ENCODE measurements at places on chromosomes 4 and X.

- no peak for DNase-seq
These were observed 59.1 kb downstream of the PRPS1 start for GRCh38 chrX:107687445-107687844.

- DNase-seq = no peak
These were observed 1.3 kb upstream of the TIGD2 start for GRCh38 chr4:89109841-89110540.

- DNase-seq = no peak
These were observed 80.8 kb upstream of the BMPR1B start for GRCh38 chr4:94676970-94677369.

- DNase-seq = no peak
These were observed 614.4 kb downstream of the RPA4 start for GRCh38 chrX:97498093-97498492.

DNA sequence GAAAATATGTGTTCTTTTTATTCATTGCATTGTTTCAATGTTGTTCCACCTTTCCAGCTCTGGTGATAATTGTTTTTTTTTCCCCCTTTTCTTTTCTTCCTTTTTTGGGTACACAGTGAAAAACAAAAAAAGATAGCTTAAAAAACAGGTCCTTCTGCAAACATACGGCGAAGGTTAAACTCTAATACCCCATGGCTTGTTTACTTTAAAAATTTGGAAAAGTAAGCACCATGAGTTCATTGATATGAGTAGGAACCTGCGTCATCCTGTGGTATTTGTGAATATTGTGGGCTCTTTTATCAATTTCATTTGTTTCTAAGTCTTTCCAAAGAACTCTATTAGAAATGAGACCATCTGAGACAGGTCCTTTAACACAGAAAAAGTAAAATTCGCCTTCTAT, 123.5 kb downstream of the CHRNA9 start:
- no peak for DNase-seq

GRCh38 chr4:180698550-180699195, 1544.5 kb upstream of the TENM3 start:
- no peak for DNase-seq

- no peak for DNase-seq
These were observed 39.5 kb downstream of the WDR1 start for GRCh38 chr4:10077076-10077475.

DNA sequence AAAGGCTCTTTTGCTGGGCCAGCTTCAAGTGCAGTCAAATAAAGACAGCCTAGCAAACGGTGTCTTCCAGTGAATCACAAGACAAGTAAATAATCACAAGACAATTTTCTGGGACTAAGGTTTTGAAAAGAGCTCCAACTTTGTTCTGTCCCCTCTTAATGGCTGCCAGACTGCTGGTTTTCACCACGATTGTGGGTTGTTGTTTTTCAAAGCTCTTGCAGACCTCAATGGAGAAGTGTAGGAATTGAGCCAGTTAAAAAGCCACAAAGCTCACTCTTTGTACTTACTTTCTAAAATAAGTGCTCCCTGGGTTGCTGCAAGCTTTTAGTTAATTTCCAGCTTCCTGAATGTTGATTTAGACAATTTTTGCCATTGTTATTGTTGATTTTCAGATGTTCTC, 405.8 kb upstream of the HTR2C start:
- no peak for DNase-seq

GRCh38 chr4:143357161-143357845, 20.6 kb downstream of the GAB1 start:
- DNase-seq = no peak

- DNase-seq = no peak
These were observed 519 bp downstream of the FOXO4 start for GRCh38 chrX:71095981-71096759.

GRCh38 chrX:107465932-107466620, 16.6 kb downstream of the FRMPD3 start:
- DNase-seq = no peak

DNA sequence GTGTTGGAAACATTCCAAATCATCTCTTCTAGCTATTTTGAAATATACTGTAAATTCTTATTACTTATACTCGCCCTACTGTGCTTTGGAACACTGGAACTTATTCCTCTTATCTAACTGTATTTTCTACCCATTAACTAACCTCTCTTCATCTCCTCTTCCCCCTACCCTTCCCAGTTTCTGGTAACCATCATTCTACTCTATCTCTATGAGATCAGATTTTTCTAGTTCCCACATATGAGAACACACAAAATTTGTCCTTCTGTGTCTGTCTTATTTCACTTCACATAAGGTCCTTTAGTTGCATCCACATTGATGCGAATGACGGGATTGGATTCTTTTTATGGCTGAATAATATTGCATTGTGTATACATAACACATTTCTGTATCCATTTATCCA, 1003.8 kb upstream of the INTU start:
- DNase-seq = no peak

- no peak for DNase-seq
These were observed 70.1 kb upstream of the ENPP6 start for GRCh38 chr4:184287697-184288255.

GRCh38 chr4:8073206-8073863, 85.3 kb downstream of the ABLIM2 start:
- DNase-seq = no peak

DNA sequence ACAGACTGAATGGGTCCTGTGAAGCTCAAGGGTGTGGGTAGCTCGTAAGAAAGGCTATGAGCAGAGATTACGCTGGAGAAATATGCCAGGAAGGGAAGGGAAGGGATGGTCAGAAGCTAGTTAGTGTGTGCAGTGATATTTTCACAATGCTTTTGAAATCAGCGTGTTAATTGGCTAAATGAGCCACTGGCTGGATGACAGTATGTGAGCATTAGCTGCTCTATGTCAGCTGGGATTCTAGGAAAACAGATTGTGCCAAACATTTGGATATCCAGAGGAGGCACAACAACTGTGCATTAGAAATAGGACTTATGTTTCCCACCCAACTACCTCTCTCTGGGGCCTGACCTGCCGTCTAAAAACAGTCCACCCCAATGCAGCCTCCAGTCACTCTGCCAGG, 168.5 kb downstream of the DHRSX start:
- no peak for DNase-seq

GRCh38 chr4:77082886-77083608, 7.3 kb upstream of the CCNI start:
- no peak for DNase-seq

DNA sequence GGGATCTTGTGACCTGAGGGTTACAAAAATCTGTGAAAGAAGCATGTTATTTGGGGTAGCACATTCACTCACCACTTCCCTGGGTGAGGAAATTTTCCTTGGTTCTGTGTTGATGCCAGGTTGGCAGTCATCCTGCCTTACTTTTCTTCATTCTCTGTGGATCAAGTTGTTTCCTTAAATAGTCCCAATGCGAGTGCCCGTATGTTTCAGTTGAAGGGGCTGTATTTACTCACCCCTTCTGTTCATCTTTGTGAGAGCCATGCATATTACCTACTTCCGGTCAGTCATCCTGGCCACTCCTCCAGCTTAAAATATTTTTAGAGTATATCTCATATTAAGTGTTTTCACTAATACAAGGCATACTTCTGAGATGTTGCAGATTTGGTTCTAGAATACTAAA, 2.6 kb upstream of the UGT2B7 start:
- no peak for DNase-seq

DNA sequence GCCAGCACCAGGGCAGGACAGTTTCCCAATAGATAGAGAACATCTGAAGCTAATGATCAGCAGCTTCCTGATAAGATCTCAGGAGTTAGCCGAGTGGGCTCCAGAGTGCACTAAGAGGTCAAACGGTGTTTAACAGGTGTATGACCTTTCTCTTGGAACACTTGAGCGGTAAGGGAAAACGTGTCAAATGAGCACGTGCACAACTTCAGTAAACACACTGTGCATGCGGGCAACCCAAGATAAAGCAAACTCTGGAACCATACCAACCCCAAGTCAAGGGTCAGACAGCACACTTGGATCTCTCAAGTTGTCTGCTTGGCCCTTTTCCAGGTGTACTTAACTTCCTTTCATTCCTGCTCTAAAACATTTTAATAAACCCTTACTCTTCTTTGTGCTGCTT, 1941.5 kb upstream of the PCDH10 start:
- no peak for DNase-seq

GRCh38 chr4:74117024-74117534, 18.1 kb upstream of the CXCL2 start:
- no peak for DNase-seq

- DNase-seq = no peak
These were observed 48.1 kb downstream of the SRPX start for GRCh38 chrX:38172596-38172995.

GRCh38 chr4:113825272-113825671, 63.7 kb upstream of the CAMK2D start:
- no peak for DNase-seq

GRCh38 chr4:11427121-11427996, 1.3 kb downstream of the HS3ST1 start:
- no peak for DNase-seq

DNA sequence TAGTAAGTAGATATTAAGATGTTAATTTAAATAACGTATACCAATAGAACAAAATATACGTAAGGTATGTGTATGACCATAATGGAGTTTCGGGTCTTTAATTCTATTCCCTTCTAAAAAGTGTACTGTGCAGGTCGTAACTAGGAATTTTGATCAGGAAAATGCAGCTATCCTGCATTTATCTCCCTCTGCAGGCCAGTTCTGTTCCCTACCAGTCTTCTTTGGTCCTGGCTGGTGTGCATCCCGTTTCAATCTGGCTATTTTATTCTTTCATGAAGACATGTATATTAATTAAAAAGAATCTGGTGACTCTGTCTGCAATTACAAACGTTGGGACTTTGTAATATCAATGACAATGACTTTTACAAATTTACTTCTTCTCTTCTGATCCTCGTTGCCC, 534.1 kb upstream of the AADAT start:
- no peak for DNase-seq

DNA sequence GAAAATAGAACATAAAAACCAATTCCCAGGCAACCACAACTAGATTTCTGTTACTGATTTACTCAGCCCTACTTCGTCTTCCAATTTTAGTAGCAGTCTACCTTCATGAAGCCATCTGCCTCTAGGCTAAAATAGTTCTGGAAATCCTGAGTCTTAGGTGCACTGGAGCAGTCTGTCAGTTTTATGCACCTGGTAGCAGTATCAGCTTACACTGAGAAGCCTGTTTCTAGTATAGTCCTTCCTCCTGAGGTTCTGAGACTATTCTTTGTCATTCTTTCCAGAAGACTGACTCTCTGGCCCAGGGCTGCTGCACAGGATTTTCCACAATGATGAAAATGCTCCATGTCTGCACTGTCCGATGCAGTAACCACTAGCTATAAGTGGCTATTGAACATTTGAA, 16.9 kb upstream of the HPRT1 start:
- no peak for DNase-seq

- no peak for DNase-seq
These were observed 7.5 kb downstream of the IDS start for GRCh38 chrX:149497626-149498025.

DNA sequence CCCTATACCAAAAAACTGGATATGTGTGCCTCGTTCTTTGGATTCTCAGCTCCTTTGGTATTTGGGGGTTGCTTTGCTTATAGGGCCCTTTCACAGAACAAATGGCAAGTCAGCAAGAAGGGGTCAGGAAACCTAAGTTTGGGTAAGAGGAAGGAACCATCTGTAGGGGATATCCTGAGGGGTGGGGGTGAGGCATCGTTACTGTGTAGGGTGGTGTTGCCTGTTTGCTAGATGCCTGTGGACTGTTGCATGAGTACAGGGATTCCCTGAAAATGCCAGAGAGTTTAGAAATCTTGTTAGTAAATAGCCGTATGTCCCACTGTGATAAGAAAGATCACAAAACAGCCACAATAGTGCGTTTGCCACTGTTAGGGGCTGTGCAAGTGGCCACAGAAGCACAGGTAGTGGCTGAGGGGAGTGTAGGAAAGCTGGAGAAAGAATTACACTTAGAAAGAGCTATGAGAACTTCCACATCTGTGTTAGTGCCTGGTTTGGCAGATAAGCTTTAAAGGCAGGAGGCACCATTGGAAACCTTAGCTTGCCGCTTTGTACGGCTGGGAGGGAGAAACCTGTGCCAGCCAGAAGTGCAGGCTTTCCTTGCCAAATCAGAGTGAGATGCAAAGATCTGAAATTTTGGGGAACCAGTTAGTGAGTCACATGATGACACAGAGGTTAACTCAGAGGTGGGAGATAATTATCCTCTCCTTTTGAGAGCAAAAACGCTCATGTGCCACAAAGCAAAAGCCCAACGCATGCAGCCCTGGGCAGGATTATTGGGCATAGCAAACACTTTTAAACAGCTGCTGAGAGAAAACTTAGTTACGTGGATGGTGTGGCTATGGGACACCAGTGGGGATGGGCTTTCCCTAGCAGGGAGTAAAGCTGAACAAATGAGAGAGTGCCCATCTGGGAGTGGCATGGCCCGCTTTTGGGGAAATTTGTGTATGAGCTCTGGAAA, 343.7 kb downstream of the ARAP2 start:
- no peak for DNase-seq

DNA sequence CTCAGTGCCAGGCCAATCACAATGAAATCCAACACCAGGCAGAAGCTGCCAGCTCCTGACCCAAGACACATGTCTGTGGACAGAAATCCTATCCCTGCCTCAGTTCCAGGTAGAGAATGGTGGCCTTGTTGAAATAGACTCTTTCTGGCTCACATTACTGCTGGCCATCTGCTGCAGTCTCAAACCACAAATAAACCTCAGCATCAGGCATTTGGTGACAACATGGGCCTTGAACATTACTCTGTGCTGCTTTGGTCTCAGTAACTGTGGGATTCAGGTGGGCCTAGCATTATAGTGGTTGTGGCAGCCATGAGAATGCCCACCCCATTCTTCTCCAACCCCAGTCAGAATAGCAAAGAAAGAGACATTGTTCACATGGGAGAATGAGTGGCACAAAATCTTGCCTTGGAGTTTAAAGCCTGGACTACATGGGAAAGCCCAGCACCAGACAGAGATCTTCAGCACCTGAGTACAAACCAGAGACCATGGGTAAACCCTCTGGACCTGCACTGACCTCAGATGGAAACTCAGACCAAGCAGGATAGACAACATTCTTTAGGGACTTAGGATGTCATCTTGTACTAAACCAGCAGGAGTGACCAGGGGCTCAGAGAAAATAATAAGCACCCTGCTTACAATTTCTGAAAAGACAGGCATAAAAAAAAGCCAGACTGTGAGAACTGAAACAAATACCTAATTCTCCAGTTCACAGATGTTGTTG, 50.4 kb upstream of the TRAM1L1 start:
- no peak for DNase-seq

DNA sequence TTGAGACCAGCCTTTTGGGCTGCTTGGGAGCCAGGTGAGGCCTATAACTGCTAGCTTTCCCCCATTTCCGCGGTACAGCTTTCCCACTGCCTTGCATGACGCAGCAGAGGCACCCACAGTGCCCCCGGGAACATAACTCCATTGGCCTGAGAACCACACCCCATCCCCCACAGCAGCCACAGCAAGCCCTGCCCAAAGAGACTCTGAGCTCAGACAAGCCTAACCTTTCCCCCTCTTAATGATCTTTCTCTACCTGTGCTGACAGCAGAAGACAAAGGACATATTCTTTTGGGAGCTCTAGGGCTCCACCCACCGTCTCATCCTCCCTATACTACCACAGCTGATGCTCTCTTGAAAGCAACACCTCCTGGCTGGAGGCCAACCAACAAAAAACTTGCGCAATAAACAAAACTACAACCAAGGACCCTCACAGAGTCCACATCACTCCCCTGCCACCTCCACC, 114.8 kb downstream of the FANCB start:
- no peak for DNase-seq
